ENCODE measurements at places on chromosomes 7 and 10.

DNA sequence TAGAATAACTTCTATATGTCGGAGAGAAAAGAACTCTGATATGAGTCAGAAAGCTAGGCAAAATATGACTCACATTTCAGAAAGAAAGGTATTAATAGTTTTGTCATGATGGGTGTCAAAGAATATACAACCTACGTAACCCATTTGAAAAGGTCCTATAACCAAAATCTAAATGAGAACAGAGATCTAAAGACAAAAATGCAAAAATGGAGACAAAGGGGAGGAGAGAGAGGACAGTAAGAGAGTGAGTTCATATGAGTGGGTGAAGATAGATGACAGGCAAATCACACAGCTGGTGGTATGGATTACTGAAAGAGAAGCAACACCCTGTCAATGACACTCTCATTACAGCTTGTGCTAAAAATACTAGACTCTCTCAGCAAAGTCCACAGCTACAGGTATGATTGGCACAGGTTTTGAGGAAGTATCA is 25.6 kb downstream of the ANKMY2 start:
- no peak for DNase-seq

GRCh38 chr10:44832595-44833390 is 78.3 kb upstream of the TMEM72 start:
- no peak for DNase-seq

GRCh38 chr10:61280303-61280702 is 172.9 kb downstream of the TMEM26 start:
- DNase-seq, result no peak

DNA sequence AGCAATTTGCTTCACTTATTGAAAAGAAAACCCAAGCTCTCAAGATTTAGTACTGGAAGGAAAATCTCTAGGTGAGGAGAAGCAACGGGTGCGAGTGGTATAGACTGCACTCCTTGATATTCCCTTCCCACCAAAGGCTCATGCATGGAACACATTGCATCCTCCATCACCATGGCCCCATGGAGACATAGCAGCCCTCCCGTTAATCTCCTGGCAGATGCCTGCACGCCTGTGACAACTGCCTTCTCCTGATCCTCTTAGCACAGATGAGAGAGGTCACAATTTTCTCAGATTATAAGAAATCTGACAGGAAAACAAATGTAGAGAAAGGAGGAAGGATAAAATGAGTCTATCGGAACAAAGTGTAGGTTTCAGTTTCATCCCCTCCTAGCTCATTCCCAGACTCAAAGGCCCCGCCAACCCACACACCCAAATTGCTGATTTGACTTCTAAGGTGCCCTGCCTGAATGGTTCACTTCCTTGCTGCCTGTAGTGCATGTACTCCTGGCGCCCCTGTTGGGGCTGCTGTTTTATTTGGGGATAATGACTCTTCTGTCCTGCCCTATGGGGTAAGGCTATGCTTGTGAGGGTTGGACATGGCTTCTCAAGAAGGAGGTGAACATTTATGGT is 50.0 kb downstream of the PLXNA4 start:
- no peak for DNase-seq

GRCh38 chr10:75187961-75188426 is 22.6 kb upstream of the VDAC2 start:
- peak; percentile 21 for DNase-seq

- no peak for DNase-seq
Measured at GRCh38 chr7:129557686-129558481, 53.6 kb upstream of the NRF1 start.
